ENCODE measurements at places on chromosomes 7 and 10.

DNA sequence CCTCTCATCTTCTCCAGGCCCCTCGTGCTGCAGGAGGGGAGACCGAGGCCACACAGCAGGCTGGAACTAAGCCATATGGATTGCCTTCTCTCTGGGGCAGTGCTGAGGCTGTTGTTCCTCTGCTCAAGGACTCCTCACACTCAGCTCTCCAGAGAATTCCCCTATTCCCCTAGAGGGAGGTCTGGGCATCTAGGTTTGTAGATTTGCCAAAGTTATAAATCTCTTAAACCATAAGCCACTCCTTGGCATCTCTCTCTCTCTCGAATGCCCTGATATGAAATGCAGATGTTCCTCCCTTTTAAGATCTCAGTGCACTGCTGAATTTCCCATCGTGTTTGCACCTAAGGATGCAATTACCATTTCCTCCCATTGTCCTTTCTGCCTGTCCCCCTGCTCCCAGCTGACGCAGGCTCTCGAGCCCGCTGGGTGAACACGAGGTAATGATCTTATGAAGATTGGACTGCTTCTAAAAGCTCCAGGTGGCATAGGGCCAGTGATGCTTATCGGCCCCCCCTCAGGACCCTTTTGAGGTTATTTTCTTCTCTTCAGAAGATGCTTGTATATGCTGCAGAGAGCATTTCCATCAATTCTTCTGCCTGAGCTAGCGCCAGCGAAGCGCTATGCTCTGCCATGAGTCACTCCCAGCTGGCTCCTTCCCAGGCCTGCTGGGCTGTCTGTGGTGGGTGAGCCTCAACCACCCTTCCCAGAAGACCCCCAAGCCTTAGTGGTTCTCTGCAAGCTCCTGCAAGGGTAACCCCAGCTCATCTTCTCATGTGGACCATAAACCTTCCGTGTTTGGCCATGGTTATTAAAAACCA lies 41.6 kb upstream of the AQP1 start:
- no peak for DNase-seq
- H3K4me3 ChIP-seq, result no peak overlapping the region
- no peaks in the 10 kb centered on the region for H3K4me1 ChIP-seq
- H3K36me3 ChIP-seq, result no peaks in the 10 kb centered on the region
- H3K27ac ChIP-seq, result no peak overlapping the region
- H3K27me3 ChIP-seq, result no peaks in the 10 kb centered on the region

GRCh38 chr7:31077484-31078362 lies 25.6 kb downstream of the ADCYAP1R1 start:
- H3K27me3 ChIP-seq, result no peaks in the 10 kb centered on the region
- no peak overlapping the region for H3K27ac ChIP-seq
- no peaks in the 10 kb centered on the region for H3K36me3 ChIP-seq
- no peaks in the 10 kb centered on the region for H3K4me1 ChIP-seq

DNA sequence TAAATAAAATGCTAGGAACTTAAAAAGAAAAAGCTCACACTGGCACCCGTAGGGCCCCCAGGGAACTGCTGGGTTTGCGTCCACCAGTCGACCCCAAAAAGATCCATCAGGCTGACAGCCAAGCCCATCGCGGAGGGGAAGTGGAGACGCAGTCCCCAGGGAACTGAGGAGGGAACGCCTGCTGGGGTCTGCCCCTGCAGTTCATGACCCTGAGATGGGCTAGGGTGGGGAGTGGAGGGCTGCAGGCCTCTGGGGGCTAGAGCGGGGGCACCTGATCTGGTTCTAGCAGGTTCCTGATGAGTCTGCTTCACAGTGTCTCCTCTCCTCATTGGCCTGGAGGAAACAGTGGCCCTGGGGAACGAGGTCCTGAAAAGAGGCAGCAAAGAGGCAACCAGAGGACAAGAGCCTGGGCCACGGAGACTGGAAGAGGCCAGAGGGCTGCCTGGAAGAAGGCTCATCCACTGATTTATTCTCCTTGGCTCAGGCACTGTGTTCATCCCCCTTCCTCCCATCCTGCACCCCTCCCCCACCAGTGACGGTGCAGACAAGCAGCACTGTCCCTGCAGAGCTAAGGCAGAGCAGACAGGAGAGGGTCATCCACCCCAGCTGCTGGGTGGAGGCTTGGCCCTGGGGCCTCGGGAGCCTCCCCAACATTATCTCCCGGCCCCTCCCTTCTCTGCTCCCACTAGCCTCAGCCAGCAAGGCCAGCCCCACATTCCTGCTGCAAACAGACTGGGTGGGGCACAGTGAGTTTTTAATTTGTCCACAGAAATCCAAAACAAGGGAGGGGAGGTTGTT lies 24.7 kb upstream of the HSPA12A start:
- no peak overlapping the region for H3K4me3 ChIP-seq
- H3K27ac ChIP-seq, result no peak overlapping the region
- no peaks in the 10 kb centered on the region for H3K4me1 ChIP-seq
- no peaks in the 10 kb centered on the region for H3K36me3 ChIP-seq

DNA sequence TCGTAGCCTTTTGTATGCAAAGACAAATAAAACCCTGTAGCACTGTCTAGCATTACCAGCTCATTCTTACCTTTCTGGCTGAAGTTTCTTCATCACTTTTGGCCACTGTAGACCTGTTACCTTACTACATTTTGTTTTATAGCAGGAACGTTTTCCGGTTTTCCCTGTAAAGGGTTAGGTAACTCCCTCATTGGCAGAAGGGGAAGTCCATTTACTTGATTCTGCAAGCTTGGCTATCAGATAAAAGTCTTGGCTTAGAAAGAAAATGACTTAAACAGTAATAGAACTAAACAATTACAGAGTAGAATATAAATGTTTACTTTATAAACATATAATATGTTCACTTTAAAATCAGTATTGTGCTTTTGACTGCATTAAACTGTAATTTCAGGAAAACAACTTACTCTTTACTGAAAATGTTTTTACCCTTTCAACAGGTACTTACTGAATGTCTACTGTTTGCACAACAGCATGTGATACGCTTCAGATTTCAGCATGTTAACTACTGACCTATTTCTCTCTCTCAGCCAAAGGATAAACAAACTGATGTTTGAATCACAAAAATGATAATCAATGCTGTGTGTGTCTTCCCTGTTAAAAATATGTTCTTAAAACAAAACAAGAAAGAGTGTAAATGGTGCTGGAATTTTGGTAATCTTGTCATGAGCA lies 67.1 kb downstream of the OTUD1 start:
- no peak for DNase-seq
- no peaks in the 10 kb centered on the region for H3K27me3 ChIP-seq
- H3K4me1 ChIP-seq, result no peaks in the 10 kb centered on the region
- H3K27ac ChIP-seq, result no peak overlapping the region

DNA sequence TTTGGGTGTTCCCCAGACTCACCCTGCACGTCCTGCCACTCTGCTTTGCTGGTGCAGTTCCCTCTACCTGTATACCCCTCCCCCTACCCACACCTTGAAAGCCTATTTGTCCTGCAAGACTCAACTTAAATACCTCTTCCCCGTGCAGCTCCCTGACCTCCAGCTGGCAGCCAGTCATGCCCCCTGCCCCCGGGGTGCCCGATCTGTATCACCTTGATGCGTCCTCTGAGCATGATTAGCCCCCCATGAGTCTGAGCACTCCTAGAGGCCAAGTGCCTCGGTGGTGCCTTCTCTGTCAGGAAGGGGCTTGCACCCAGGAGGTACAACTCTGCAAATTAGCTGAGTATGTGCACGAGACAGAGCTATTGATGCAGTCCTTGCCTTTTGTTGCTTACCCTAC lies 95.1 kb downstream of the RGS10 start:
- peaks cover 14% of the 10 kb centered on the region for H3K36me3 ChIP-seq
- DNase-seq, result no peak
- H3K27me3 ChIP-seq, result no peaks in the 10 kb centered on the region
- H3K27ac ChIP-seq, result no peak overlapping the region
- H3K4me1 ChIP-seq, result no peaks in the 10 kb centered on the region
- no peak overlapping the region for H3K4me3 ChIP-seq

DNA sequence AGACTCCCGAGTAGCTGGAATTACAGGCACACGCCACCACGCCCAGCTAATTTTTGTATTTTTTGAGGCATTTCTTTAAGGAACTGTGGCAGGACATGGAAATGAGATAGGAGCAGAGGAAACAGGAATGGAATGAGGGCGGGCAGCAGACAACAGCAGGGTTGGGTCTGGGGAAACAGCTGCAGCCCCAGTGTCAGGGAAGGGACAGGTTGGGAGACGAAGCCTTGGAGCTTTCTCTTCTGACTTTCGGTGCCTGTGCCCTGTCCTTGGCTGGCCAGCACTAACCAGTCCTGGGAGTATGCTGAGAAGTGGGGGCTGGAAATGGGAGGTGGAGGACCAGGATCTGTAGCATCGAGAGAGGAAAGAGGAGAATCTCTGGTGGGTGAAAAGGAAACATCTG lies 47.4 kb downstream of the ATOH7 start:
- H3K27me3 ChIP-seq, result no peaks in the 10 kb centered on the region
- H3K4me3 ChIP-seq, result no peak overlapping the region
- H3K4me1 ChIP-seq, result no peaks in the 10 kb centered on the region
- no peak overlapping the region for H3K27ac ChIP-seq

DNA sequence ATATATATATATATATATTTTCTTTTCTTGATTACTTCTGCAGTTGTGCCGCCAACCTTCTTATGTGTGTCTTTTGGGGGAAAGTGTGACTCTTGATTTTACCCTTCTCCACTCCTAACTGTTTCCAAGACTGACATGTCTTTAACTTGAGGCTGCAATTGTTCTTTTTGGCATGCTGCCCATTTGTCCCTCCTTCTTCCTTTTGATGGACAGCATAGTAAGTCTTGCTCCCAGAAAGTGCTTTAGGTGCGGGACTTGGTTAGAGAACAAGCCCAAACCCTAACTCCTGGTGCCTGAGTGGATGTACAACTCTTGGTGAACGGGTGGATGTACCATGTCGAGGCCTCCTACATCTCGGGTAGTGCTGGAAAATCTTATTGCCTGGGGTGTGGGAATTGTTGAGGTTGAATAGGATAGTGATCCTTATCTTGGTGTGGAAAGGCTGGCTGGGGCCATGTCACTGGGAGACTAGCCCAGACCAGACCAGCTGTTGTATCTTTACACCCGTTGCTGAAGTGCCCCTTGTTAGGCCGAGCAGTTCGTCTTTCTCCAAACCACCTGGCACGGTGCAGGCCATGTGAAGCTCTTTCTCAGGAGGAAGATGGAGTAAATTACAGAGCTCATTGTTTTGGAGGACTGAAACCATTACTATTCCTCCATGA lies 16.3 kb downstream of the TCF7L2 start:
- no peaks in the 10 kb centered on the region for H3K27me3 ChIP-seq
- H3K27ac ChIP-seq, result no peak overlapping the region
- H3K4me3 ChIP-seq, result no peak overlapping the region
- no peaks in the 10 kb centered on the region for H3K36me3 ChIP-seq
- DNase-seq, result no peak

DNA sequence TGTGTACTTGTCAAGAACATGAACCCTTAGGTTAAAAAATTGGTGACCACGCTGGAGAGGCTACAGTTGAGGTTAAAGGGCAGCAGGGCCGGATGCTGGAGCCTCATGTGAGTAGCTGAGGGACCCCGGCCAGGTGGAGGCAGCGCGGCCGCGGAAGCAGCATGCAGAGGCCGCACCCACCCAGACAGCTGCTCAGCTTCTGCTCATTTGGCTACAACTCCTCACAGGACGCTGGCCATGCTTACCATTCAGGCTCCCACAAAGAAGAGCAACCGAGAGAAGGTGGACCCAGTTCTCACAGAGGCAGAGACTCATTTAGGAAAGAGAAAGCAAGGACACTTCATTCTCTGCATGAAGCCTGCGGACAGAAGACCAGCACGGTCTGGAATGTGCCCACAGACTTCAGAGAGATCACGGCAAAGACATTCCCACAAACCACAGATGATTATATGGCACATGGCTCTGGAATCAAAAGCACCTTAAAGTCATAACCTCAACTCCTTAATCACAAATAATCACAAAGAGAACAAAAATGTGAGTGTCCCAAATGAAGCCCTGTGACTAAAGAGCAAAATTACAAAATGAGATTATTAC lies 94.4 kb downstream of the VOPP1 start:
- no peak overlapping the region for H3K27ac ChIP-seq
- peaks cover 5% of the 10 kb centered on the region for H3K36me3 ChIP-seq
- H3K27me3 ChIP-seq, result no peaks in the 10 kb centered on the region

DNA sequence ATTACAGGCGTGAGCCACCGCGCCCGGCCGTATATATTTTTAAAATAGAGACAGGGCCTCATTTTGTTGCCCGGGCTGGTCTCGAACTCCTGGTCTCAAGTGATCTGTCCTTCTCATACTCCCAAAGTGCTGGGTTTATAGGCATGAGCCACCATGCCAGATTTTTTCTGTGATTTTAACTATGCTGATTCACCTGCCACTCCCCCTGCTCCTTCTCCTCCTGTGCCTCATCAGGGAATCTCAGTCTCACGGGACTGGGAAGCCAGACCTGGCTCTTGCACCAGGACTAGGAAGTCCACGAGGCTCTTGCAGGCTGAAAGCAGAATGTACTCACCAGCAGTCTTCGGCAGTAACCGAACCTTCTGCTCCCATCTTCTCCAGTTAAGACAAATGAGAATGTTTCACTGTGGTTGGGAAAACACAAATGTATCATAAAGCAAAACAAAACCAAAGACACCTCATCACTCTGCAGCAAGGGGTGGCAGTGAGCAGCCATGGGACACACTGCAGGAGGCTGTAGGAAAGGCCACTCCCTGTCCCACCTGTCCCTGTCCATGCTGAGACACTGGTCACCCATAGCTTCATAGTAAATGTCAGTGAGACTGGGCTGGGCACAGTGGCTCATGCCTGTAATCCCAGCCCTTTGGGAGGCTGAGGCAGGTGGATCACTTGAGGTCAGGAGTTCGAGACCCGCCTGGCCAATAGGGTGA lies 78.7 kb upstream of the MKRN1 start:
- no peaks in the 10 kb centered on the region for H3K36me3 ChIP-seq
- H3K4me1 ChIP-seq, result no peaks in the 10 kb centered on the region
- no peak for DNase-seq
- H3K27me3 ChIP-seq, result peaks cover 14% of the 10 kb centered on the region

DNA sequence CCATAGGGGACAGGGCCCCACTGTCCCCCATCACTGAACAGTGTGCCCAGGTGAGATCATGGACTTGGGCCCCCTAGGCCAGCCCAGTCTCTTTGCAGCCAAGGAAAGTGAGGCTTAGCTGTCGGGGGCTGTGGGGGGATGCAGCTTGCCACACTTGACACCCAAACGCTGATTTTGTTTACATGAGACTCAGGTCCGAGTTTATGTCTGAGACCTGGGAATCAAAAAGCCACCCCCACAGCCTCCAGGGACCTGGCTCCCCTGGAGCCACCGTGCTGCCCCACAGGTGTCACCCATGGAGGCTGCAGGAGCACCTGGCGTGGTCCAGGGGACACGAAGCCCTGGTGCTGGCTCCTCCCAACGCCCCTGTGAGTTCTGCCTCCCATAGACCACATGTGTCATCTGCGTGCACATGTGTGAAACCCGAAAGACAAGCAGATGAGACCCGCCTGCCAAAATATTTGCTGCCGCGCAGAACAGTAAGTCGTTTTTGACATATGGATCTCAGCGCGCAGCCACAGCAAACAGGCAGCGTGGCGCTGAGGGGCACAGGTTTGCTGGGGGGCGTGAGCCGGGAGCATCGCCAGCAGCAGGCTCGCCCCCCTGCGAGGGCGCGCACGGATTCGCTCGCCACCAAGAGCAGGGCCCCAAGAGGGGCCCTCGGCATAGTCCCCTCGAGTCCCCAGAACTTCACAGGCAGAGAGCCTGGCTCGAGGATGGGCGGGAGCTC lies 112.3 kb downstream of the LHPP start:
- no peaks in the 10 kb centered on the region for H3K36me3 ChIP-seq
- DNase-seq, result no peak
- H3K4me1 ChIP-seq, result no peaks in the 10 kb centered on the region
- no peak overlapping the region for H3K4me3 ChIP-seq

GRCh38 chr10:31768467-31768866 lies 160.2 kb downstream of the ARHGAP12 start:
- H3K27me3 ChIP-seq, result peaks cover 13% of the 10 kb centered on the region
- no peak overlapping the region for H3K4me3 ChIP-seq
- DNase-seq, result no peak
- H3K4me1 ChIP-seq, result no peaks in the 10 kb centered on the region
- no peaks in the 10 kb centered on the region for H3K36me3 ChIP-seq
